NCI-H2029 (cell line): ENCODE measurements at places on chromosomes 12 and 14.

DNA sequence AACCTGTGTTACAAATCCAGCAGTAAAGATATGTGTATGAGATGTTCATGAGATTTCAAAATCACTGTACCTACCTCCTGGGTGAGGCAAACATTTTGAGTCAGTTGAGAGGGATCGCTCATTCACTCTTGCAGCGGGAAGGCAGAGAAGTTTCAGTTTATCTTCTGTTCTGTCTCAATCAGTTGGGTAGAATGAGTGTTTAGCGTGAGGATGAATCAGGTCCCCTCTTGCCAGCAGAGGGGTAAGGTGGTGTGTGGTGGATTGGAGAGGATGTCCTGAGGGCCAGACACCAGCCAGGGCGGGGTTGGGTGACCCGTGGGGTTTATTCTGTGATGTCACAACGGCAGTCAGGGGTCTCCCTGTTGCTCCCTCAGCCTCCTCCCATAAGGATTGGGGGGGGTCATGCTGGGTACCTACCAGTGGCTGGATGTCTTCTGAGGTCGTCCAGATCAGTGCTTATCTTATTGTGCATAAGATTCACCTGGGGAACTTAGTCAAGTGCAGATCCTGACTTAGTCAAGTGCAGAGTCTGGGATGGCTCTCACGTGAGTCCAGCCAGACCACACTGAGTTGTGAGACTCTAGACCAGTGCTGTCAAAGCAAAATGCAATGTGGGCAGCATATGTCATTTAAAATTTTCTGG, at the start of gene GSG1:
Gene GSG1 (minus strand): TSS at position 277 of the 643 bp plus-strand sequence. CDS start 155 bp downstream, at position 122.
- DNase-seq = no peak

- no peak for DNase-seq
Observed at GRCh38 chr14:101584055-101584859, 23.0 kb downstream of the DIO3 start.

DNA sequence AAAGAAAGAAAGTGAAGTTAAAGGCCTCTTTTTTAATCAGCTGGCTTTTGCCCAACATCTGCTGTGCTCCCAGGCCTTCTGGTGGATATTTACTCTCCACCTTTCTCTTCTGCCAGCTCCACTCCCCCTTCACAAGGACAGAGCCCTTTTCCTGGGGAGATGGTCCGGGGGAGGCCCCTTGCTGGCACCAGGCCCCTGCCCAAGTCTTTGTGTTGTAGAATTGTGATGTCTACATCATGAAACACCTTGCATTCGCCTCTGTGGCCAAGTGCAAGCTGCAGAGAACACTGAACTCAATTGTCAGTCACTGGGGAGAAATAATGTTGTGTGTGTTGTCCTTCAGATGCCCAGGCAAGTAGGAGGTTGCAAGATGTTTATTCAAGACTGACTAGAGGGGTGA, 150.3 kb downstream of the DPF3 start:
- no peak for DNase-seq

- no peak for DNase-seq
Observed at GRCh38 chr12:80720516-80720915, 3.8 kb downstream of the MYF5 start.

GRCh38 chr14:60101786-60102185, 10.1 kb downstream of the PCNX4 start:
- DNase-seq = no peak

- no peak for DNase-seq
Observed at GRCh38 chr12:13587721-13588390, 391.3 kb downstream of the EMP1 start.

- DNase-seq = no peak
Observed at GRCh38 chr14:76499399-76499798, 123.5 kb downstream of the ESRRB start.

DNA sequence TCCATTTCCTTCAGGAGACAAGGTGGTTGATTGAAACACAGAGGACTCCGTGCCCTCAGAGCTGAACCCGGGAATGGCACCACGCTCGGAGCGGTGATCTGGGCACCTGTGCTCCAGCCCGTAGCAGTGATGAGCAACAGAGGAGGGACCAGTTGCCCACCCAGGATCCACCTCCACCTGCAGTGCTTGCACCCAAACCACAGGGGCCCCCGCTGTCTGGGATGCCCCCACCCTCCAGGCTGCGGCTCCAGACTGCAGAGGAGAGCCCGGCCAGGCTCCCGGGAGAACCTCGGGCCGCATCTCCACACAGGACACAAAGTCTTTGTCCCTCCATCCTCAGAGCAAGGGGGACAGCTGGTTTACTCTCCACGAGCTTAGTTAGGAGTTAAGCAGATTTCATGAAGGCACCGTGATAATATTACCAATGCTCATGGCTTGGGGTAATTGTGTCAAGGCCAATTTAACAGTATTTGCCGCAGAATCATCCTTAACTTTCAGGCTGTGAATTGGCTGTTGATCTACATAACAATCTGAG, 100.6 kb downstream of the TNFAIP2 start:
- no peak for DNase-seq

- DNase-seq = no peak
Observed at GRCh38 chr12:48198985-48199384, 4.1 kb downstream of the OR10AD1 start.

DNA sequence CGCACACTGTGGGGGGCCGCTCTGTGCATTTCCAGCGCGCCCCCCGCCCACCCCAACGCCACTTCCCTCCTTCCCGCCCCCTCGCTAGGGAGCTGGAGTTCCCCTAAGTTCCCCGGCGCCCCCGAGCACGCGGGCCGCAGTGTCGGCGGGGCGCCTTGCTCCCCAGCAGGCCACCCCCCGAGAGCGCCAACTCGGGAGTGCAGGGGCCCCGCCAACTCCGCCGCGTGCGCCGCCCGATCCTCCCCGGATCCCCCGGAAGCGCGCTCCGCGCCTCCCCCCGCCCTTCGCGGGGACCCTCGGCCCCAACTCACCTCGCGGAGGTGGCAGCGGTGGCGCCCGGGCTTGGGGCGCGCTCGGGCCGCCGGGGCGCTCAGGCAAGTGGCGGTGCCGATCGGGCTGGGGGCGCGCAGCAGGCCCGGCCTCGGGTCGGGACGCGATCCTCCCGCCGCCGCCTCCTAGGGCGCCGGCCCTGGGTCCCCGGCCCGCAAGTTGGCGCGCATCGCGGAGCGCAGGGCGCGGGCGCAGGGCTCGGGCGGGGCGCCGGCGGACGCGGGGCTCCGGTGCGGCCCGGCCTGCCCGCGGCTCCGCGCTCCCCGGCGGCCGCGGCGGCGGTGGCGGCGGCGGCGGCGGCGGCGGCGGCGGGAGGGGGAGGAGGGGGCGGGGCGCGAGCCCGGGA, at the start of gene NCOR2:
Gene NCOR2 (minus strand): TSS at position 616 of the 676 bp plus-strand sequence. CDS start 72,361 bp downstream, outside the sequence.
- no peak for DNase-seq

DNA sequence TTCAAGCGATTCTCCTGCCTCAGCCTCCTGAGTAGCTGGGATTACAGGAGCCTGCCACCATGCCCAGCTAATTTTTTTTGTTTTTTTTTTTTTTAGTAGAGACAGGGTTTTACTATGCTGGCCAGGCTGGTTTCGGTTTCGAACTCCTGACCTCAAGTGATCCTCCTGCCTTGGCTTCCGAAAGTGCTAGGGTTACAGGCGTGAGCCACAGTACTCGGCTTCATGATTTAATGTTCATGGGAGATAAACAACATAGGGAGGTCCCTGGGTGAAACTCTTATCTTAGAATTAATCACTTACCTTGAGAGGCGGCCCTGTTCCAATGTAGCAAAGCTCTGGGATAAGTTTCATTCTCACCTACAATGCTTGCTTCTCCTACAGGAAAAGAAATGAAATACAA, 48.3 kb downstream of the SEL1L start:
- DNase-seq = no peak

DNA sequence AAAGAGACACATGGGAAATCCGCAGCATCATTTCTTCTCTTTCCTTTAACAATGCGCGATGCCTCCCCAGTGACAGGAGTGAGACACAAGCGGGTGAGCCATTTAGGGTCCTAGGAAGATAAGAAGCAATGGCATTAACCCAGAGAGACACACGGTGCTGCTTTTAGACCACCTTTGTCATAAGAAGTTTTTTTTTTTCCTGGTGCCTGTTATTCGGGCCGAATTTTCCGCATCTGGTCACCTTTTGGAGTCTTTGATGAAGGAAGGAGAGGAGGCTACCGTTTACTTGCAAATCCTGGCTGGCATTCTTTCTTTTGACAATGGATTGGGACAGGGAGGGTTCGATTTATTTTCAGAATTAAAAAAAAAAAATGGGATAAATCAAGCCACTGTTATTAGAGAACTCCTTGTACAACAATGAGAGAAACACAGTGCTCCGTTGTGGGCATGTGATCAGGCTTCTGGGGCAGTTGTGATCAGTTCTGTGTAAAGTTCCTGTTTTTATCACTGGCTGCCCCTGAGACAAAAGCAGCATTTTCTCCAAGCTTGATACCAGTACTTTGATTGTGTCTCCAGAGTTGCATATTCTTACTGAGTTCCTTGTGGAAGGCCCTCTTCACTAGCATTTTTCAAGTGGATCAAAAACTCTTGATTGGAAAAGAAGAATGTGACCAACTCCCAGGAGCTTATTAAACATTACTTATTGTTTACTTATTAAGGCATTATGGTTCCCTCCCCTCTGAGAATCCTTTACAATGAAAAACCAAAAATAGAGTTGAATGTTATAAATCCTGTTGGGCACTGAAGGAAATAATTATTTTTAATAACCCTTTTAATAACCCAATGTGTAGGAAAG, 1.1 kb downstream of the DIP2B start:
- DNase-seq = no peak

GRCh38 chr12:88921890-88922532, 341.7 kb upstream of the KITLG start:
- no peak for DNase-seq

GRCh38 chr12:47319746-47320145, 240.0 kb upstream of the AMIGO2 start:
- DNase-seq = no peak

GRCh38 chr12:75507086-75507485, 4.3 kb downstream of the KRR1 start:
- DNase-seq = no peak

- DNase-seq = no peak
Observed at GRCh38 chr12:125083072-125083471, 17.8 kb downstream of the AACS start.
